ENCODE measurements at places on chromosomes 4 and X.

DNA sequence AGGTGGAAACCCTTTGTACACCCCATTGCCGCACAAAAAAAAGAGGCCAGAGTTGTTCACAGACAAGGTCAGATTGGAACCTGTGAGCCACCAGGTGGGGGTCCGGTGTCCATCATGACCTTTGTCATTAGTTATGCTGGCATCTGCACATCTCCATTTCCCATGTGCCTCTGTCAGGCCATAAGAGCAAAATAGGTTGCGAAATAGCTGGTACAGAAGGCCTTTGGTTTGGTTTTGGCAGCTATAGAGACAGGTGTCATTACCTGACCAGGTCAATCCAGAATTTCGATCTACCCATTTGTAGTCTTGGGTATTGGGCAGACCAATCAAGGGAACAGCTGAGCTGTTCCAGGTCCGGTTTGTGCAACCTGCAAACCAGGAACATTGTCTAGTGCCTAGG is 6.6 kb downstream of the ERVMER34-1 start:
- no peak for DNase-seq

DNA sequence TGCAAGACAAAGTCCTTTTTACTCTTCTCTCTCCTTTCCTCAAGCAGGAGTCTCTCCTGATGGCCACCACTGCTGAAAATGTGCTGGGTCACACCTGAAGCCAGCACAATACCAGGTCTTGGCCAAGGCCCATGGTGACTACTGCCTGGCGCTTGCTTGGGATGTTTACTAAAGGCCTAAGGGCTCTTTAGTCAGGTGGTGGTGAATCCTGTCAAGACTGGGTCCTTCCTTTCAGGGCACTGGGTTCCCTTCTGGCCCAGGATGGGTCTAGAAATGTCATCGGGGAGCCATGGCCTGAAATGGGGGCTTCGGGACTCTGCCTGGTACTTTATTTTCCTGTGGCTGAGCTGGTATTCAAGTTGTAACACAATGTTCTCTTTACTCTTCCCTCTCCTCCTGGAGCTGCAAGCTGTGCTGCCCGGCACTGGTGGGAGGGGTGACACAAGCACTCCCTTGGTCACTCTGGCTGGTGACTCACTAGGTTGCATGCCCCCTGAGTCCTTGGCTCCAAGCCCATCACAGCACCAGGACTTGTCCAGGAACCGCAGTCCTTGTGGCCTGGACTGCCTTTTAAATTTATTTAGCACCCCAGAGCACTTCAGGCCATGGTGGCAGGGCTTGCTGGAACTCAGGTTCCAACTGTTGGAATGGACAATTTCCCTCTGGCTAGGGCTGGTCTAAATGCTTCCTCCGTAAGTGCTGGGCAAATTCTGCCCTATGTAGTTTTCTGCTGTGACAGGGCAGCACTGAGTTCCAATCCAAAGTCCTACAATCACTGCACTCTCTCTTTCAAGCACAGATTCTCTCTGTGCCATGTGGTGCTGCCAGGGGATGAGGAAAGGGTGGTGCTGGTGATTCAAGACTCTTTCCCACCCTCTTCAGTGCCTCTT is 11.3 kb downstream of the ARL13A start:
- DNase-seq: no peak

DNA sequence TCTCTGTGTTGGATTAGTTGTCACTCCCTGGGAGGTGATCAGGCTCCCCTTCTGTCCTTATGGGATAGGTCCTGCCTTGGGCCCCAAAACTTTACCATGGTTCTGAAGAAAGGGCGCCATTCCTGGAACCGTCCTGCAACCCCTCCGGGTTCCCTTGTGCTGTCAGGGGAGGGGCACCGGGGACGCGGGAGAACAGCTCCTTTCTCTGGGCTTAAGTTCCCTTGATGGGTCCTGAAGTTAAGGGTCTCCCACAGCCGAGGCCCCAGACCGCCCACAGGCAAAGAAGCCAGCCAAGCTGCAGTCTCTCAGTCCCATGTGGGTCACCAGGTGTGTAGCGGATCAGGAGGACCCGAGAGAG is 44.8 kb downstream of the UGT2A3 start:
- DNase-seq: no peak

GRCh38 chr4:159500861-159501260 is 398.0 kb downstream of the RAPGEF2 start:
- DNase-seq: no peak

DNA sequence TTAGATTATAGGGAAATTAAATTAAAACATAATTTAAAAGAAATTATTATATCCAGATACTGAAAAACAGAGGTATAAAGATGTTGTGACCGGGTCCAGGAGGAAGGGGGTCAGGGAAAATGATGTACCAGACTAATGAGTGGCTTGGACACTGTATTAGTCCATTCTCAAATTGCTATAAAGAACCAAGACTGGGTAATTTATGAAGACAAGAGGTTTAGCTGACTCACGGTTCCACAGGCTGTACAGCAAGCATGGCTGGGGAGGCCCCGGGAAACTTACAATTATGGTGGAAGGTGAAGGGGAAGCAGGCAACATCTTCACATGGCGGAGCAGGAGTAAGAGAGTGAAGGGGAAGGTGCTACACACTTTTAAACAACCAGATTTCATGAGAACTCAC is 3.4 kb upstream of the FAM9B start:
- no peak for DNase-seq

DNA sequence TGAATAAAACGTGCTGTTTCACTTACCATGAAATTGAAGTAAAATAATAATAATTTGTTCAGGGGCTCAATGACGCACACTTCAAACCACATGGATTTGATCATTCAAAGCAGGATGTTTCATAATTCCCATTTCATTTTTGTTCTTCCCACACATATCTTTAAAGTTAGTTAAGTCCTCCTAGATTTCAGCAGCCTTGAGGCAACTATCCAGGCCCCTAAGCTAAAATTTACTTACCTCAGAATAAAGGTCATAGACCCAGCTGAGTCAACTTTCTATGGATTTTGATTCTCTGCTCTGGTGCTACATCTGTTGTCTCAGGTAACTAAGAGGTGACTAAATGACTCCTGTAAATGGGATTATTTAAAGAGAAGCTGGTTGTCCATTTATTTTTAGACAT is 25.0 kb downstream of the GPR174 start:
- DNase-seq: no peak

- no peak for DNase-seq
Observed at GRCh38 chrX:132270699-132271098, 51.5 kb upstream of the RAP2C start.

DNA sequence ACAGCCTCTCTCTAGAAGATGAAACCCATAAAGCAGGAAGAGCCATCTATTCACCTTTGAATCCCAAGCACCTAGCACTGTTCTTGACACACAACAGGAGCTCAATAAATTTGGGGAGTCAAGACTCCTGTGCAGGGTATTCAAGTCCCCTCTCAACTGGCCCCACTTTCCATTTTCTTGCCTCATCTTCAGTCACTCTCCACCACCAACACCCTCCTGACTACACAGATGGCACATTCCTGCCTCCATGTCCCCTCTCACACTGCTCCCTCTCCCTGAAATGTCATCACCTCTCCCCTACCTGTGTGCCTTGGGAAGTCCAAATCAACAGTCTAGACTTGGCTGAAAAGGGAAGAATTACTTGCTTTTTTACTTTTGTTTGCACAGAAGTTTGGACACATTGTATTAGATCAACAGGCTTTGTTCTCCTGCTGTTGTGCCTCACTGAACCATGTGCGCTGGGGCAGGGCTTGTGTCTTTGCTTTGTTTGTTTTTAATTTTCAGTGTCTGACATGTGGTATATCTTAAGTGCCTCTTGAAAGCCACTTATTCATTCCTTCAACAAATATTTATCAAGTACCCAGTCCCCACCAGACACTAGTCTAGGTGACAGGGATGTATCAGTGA is 85.1 kb downstream of the APBB2 start:
- no peak for DNase-seq
